CD4-positive, alpha-beta T cell treated with Interleukin-6 at 100 ng/mL for 8 hours (primary cell): ENCODE measurements at places on chromosomes 12 and 14.

DNA sequence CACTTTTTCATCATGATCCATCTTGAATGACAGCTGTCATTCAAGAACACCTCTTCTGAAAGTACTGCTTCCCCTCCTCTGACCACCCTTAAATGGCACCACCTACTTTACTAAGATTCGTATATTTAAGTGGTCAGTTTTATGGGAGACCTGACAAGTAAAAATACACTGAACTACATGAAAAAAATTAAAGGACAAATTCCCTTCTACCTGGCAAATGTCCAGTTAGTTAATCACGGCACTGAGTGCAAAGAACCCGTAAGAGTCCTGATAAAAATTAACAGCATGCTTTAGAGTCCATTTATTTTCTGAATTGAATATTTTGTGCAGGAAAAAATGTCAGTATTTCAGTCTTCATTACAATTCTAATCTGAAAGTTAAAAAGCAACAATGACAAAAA is 48.7 kb downstream of the SETD3 start:
- no peak for DNase-seq

GRCh38 chr14:68243450-68244010 is 424.0 kb downstream of the RAD51B start:
- no peak for DNase-seq

GRCh38 chr14:34368971-34369647 is 92.9 kb downstream of the SPTSSA start:
- DNase-seq = no peak

GRCh38 chr12:94717108-94717507 is 66.8 kb upstream of the TMCC3 start:
- no peak for DNase-seq

- no peak for DNase-seq
These were observed 19.4 kb downstream of the STX2 start for GRCh38 chr12:130819681-130820080.

GRCh38 chr14:106109337-106109736 is 583.0 kb downstream of the TMEM121 start:
- DNase-seq = no peak

- DNase-seq = no peak
These were observed 53.6 kb downstream of the ARL6IP4 start for GRCh38 chr12:123034022-123034541.

DNA sequence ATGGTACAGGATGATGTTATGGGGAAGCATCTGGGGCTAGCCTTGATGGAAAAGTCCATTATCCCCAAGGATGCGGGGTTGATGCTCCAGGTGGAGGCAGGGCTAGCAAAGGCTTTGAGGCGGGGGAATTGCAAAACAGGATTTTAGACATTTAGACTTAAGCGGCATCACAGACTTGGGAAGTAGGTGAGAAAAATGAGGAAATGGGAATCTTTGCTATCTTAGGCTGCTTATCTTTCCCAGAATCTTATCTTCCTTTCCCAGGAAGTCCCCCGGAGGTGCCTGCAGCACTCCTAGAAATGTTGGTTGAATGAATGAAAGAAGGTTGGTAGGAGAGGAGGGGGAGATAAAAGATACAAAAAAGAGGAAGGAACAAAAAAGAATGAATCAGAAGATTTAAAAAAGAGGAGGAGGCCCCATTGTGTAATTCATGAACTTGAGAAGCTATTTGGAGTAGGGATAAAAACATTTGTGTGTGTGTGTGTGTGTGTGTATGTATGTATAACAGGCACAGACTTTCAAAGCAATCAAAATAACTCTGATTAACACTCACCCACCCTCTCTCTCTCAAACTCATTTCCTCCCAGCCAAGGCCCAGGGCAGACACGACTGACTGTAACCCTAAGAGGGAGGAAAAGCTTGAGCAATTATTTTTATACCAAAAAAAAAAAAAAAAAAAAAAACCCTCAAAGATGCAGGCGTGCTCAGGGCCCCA is 62.5 kb upstream of the TBX3 start:
- no peak for DNase-seq
